Activated T-cell treated with anti-CD3 and anti-CD28 coated beads for 48 hours (primary cell): ENCODE measurements at places on chromosomes 5 and 9.
A peak's percentile ranks its signal among the peaks of the same experiment; 100 is the strongest.

- DNase-seq: peak; percentile 33
These were observed 24.7 kb upstream of the CETN3 start for GRCh38 chr5:90434116-90434714.

- DNase-seq: peak; percentile 61
These were observed 6.9 kb upstream of the OTP start for GRCh38 chr5:77645158-77645994.

- DNase-seq: no peak
These were observed 7.1 kb upstream of the PLAC8L1 start for GRCh38 chr5:146112476-146112875.

GRCh38 chr9:37255944-37256862 lies 135.8 kb downstream of the ZCCHC7 start:
- DNase-seq: no peak

DNA sequence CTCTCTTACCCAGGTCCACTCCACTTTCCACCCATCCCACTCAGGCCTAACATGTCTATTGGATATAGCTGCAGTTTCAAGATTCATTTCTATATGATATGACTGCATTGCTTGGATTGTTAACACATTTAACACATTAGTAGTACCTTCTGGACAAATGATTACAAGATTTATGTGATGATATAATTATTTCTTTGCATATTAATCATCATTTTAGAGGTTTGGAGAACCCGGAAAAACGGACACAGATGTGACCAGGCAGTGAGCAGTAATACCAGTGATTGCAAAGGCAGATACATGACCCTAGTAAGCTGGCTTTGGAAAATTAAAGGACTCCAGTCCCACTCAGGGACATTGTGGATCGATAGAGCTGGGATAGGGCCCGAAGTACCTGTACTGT lies 103.8 kb downstream of the PRR16 start:
- no peak for DNase-seq

DNA sequence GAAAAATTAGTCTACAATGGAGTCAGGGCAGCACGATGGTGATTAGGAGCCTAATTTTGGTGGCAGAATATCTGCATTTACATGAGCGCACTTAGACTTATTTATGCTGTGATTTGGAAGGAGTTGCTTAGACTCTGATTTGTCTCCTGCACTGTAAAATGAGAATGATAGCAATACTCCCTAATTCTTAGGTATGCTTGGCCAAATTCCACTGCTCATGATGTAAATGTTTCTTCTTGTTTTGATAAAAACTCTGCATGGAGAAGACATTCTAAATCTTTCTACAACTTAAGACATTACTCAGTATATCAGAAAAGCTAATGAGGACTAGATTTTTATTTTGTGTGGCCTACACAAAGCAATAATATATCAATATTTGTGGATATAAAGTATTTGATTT lies 205.4 kb downstream of the CDH18 start:
- no peak for DNase-seq

- no peak for DNase-seq
These were observed 52.8 kb downstream of the MLLT3 start for GRCh38 chr9:20569525-20569924.

DNA sequence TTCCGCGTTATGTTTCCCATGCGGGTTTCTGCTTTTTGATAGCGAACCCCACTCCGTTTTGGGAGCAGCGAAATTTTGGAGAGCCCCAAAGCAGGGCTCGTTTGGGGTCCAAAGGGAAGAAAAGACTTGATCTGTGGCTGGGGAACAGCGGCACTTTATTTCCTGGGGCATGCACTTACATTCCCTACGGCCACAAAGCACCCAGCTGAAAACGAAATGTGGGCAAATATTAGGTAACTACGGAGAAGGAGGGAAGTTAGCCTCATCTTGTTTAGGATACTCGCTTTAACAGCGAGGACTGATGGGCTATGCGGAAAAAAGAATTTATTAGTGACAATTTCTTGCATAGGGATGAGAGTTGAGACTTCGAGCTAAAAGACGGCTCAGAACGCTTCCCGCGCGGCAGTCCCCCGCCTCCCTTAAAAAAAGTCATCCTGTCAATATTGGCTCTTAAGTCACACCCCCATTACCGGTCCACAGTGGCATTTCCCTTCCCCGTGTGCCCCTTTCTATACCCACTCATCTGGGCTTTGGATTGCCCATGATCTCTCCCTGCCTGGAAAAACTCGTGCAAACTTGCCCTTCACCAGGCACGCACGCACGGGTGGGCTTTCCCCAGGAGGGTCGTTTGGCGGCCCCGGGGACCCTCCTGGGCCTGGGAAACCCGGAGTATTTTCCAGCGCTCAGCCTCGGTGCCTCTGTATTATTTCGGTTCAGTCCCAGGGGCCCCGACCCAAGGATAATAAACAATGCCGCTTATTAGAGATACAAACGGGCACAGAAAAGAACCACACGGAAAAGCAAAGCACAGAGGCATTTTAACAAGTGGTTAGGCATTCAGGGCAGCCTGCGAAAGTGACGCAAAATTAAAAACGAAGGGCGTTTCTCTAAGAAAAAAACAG lies 35.8 kb upstream of the NFIB start:
- no peak for DNase-seq

- no peak for DNase-seq
These were observed 951.1 kb upstream of the DMAC1 start for GRCh38 chr9:8750639-8751051.

DNA sequence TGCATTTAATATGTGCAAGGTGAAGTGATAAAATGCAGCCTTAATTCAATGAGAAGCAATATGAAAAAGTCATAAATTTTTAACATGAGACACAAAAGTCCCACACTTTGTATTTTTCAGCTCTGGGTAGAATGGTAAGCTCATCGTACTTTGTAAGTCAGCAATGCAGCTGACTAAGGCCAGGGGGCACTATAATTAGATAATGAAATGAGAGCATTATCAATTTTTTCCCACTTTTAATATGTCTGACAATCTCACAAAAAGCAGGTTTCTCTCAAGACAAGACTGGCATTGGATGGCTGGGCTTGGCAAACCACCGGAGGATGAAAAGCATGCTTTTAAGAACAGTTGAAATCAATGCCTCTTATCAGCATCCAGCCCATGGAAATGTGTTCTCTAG lies 162.8 kb downstream of the FAM174A start:
- no peak for DNase-seq

- no peak for DNase-seq
These were observed 69.1 kb downstream of the GDNF start for GRCh38 chr5:37770786-37771185.

DNA sequence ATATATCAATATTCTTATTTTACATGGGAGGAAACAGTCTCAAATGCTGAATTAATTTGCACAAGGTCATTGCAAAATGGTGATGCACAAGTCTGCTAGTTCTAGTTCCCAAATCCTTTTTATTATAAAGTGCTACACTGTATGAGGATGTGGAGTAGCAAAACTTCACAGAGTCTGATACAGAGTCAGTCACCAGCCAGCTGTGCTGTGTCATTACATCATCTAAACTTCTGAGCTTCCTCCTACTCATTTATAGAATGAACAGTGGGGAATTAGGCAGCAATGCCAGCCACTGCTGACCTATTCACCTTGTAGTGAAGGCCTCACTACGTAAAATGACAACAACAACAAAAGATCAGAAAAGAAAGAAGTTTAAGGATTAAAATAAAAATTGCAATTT lies 357.8 kb downstream of the TMEM167A start:
- no peak for DNase-seq

GRCh38 chr9:118686959-118687358 lies 682.3 kb downstream of the BRINP1 start:
- DNase-seq: no peak

DNA sequence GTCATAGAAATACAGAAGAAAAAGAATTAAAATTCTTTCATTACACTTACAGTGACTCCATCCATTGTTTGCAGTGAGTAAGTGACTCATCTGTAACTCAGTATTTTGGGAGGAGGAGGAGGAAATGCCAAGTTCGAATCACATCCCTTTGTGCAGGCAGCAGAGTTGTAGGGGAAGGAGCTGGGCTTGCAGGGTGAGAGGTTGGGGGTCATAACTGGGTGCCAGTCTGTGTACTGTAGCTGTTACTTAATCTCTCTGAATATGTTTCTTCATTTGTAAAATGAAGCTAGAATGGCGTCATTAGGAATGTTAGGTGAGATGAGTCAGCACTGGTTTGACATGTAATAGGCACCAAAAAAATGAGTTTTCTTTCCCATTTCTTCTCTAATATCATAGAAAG lies 235.7 kb upstream of the ADAMTSL1 start:
- DNase-seq: no peak

DNA sequence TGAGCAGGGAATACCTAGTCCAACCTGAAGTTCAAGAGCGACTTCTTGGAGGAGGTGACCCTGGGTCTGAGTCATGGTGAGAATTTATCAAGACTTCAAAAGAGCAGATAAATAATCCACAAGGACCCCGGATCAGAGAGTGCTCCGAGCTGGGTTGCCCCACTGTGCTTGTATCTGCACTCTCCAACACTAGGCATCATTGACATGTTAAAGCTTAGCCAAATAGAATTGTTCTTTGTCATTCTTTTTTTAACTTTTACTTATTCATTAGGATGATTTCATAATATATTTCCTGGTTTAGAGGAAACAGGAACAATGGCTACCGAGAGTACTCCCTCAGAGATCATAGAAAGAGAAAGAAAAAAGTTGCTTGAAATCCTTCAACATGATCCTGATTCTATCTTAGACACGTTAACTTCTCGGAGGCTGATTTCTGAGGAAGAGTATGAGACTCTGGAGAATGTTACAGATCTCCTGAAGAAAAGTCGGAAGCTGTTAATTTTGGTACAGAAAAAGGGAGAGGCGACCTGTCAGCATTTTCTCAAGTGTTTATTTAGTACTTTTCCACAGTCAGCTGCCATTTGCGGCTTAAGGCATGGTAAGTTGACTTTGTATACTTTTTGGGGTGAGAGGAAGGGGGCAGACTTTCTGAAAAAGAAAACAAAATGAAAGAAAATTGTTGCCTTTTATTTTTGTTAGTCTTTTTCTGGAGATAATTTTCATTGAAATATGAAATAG lies at the start of gene CARD6:
CARD6 (plus strand) TSS at position 300 of the 738 bp plus-strand sequence; CDS start at position 316, 16 bp downstream.
- no peak for DNase-seq

DNA sequence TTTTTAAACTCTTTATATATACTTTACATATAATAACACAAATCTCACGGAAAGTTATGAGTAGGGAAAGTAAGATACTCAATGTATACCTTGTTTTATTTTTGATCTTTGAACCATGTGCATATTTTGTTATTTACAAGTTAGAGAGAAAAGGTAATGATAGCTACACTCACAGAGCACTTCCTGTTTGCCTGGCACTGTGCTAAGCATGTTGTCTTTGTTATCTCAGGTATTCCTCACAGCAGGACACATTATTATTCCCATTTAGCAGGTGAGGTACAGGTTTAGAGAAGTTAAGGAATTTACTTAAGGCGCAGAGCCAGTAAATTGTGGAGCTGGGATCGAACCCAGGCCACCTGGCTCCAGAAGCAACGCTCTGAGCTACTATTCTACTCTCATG lies 3.0 kb downstream of the C9 start:
- no peak for DNase-seq

GRCh38 chr9:104074876-104075275 lies 19.2 kb upstream of the SMC2 start:
- DNase-seq: no peak

- DNase-seq: no peak
These were observed 53.0 kb downstream of the F2RL2 start for GRCh38 chr5:76570153-76570552.

DNA sequence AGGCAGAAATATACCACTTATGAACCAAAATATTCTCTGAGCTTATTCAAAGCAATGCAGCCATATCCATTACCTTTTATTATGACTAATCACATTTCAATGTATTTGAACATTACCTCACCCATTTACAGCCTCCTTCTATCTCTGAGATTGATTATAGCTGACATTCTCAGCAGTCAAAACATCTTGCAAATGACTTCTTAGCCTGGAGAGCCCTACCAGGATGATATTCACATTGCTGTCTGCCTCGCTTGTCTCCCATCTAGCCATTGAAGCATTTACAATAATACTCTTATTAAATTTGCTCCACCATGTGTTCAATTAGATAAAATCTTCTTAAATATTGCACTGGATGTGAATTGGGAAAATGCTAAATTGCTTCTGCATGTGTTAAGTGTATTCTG lies 1879.9 kb upstream of the ACO1 start:
- no peak for DNase-seq

DNA sequence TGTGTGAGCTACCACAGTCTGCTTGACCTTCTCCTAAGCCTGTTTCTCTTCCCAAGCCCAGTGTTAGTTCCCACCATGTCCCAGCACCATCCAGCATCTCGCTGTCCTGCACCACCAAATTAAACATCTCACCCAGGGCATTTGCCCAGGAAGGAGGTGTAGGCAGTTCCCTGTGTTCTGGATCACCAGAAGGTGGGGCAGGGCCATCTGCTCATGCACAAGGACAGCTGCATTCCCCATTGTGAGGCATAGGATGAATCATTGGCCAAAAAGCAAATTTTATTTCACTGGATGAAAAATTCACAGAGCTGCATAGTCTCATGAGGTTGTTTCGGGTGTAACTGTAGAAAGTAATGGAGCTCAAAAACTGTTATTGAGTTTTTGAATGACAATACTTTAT lies 89.5 kb upstream of the GRIA1 start:
- no peak for DNase-seq

- peak; percentile 21 for DNase-seq
These were observed 51.2 kb downstream of the RALGPS1 start for GRCh38 chr9:126965541-126966428.

GRCh38 chr9:37675661-37676060 lies 24.9 kb downstream of the FRMPD1 start:
- no peak for DNase-seq

DNA sequence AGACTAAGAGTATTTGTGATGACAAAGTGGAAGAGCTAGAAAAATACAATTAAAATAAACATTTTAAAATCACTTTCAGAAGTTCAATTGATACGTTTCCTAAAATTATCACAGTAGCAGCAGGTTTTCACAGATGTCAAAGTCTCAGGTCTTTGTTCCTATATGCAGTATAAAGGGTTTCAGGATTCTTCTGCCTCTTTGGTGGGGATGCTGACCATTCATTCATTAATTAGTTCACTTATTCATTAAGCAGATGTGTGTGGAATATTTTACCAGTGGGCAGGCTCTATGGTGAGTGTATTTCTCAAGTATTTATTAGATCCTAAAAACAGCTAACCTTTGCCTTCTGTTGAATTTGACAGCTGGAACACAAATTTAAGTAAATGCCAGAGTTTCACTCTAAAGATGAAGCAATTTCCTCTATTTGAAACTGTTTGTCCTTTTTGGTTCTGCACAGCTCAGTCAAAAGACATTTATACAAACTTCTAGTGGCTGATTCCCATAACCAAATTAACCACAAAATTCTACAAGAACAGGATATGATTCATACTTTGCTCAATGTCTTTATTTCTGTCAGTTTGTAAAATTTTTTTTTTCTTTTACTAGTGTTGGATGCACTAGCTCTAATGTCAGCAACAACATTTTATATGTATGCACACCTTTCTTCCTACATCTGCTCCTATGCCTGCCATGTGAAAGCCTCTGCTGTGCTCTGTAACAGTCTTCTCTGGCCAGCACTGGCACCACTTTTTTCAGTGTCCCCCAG lies 75.9 kb upstream of the PRR16 start:
- no peak for DNase-seq

DNA sequence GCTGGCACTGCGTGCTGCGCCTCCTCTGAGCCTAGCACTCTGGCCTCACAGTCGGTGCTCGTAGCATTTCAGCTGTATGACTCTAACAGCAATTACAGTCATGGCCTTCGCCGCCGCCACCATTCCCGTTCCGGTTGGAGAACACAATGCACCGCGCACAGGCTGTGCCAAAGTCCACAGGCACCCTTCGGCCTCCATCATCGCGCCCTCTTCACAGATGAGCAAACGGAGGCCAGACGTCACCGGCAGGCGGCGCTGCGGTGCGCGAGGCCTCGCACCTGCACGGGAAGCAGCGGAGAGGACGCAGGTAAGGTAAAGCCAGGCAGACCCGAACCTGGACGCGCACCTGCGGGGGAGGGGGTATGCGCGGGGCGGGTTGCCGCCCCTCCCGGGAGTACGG lies 128.9 kb downstream of the BARX1 start:
- DNase-seq: peak; percentile 51
